ENCODE measurements at places on chromosomes 4 and X.

DNA sequence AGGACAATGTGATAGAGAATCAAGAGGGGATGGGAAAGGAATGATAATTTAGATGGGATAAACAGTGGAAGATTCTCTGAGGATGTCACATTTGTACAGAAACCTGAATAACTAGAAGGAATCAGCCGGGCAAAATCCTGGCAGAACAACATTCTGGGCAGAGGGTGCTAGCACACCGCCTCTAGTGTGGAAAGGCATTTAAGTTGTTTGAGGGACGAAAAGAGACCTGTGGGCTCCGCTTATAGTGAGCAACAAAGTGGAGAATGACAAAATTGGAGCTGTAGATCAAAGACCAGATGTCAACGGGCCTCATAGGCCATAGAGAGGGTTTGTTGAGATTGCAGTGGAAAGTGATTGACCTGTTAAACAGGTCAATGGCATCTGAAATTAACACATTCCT is 596.0 kb upstream of the SLIT2 start:
- DNase-seq = no peak

DNA sequence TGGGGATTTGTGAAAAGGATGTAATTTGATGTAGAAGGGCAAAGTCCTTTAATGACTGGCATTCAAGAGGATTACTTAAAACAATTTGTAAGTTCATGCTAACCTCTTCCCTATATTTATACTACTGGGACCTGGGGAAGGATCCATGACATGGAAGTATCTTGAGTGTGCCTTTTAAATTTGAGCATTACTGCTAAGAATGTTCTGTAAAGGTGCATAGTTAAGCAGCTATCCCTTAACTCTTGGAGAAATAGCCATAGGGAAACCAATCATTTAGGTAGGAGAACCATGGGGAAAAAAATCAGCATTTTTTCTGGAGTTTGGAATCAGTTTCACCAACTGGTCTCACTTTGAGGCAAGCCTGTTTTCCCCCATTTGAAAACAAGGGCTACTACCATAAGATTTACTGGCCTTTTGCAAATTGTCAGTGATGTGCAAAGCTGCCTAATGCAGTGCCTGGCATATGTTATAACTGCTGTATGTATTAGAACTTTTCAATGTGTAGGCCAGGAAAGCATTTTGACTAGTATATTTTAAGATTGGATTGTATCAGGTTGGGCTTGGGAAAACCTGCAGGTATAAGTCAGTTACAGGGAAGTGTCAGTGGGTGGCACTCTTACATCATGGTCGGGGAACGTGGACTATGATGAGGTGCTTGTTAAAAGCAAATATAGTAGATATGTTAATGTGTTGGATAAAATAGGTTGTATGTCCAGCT is 72.1 kb downstream of the PRSS12 start:
- no peak for DNase-seq

GRCh38 chrX:152070144-152070543 is 68.2 kb downstream of the MAGEA10 start:
- DNase-seq = no peak

- peak; percentile 63 for DNase-seq
Observed at GRCh38 chr4:26372525-26373172, 51.8 kb downstream of the RBPJ start.

DNA sequence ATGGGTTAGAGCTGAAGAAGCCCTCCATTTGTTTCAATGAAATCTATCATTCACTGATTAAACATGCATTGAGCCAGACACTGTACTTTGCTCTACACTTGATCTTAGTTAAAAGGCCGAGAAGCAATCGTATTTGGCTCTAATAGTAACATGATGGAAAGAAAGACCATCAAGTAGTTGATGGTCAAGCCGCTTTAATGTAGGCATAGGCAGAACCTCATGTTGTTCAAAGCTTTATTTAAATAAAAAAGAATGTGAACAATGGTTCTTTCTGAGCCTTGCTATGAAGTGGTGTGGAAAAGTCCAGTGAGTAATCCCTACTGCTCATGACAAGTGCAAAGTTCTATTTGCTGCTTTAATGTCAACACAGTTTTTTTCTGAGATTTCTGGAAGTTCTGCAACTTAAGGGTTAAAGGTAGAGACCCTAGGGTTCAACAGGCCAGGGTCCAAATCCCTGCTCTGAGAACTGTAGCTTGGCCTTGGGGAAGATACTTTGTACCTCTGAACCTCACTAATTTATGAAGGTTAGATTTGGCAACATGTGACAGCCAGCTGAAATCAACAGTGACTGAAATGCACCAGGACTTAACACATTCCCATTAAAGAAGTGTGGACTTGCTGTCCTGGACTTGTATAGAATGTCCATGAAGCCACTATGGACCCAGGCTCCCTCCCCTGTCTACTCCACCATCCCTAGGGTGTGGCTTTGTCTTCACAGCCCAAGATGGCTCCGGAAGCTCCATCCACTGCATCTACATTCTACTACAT is 17.9 kb upstream of the LAP3 start:
- DNase-seq = no peak

DNA sequence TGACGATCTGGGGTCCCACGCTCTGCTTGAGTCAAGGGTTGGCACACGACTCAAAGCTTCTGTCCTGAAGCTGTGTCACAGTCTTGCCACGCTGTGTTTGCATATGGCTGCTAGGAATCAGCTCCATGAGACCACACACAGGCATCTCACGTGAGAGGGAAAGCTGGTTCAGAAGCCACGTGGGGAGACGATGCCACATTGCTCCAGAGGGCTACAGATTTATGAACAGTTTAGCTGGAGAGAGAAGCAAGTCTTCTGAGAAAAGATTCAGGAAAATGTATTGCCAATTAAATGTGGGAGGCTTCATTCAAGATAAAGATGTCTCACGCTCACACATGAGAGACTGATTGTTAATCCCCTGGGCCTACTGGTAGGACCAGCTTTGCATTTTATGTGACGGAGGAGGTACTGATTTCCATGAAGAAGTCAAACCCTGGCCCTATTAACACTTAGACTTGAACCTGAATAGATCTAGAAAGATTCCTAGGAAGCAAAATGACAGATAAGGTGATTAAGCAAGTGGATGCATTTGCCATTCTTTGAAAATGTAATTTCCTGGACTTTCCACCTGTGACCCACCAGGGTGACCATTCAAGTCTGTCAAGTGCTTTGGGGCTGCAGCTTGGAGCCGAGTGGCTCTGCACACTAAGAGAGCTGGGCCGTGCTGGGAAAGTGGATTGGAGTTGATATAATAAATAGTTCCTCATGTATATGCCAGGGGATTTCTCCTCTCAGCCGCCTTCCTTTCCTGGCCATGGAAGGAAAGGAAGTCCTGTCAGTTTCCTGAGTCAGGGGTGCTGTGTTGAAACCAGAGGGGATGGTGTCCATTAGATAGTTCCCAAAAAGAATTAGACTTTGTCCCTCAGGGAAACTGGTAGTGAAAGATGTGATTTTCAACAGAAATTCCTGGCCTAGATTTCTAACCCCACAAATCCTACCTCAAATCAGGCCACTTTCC is 29.0 kb downstream of the ENPP6 start:
- DNase-seq = no peak

DNA sequence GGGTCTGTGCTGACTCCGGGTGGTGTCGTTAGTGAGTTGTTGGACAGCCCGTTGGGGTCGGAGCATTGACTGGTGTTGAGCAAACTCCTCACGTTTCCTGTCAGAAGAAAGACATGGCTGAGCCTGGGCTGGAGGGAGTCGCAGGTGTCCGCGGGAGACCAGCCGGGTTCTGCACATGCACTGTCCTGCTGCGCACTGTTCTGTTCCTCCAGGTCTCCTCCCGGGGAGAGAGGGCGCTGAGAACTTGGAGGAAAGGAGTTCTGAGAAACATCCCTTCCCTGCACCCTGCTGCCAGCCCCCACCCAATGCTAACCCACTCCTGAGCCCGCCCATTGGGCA is 1.1 kb downstream of the ZNF141 start:
- no peak for DNase-seq

- no peak for DNase-seq
Observed at GRCh38 chr4:152456609-152457008, 79.3 kb downstream of the FBXW7 start.

- DNase-seq = no peak
Observed at GRCh38 chr4:156084373-156084772, 130.7 kb upstream of the CTSO start.

DNA sequence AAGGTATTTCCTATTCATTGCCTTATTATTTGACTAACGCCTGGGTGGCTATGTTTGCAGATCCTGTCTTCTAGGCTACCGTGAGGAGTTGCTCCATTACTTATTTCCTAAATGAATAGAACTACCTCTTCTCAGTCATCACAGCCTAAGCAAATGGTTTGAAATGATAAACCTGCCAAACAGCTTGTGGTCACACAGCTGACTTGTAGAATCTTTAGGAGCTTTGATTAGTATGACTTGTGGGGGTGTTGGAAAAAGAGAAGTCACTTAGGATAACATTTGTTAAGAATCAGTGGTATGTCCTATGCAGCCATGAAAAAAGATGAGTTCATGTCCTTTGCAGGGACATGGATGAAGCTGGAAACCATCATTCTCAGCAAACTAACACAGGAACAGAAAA is 169.3 kb downstream of the PPARGC1A start:
- DNase-seq = no peak

GRCh38 chr4:41074215-41074614 is 140.1 kb downstream of the APBB2 start:
- no peak for DNase-seq

DNA sequence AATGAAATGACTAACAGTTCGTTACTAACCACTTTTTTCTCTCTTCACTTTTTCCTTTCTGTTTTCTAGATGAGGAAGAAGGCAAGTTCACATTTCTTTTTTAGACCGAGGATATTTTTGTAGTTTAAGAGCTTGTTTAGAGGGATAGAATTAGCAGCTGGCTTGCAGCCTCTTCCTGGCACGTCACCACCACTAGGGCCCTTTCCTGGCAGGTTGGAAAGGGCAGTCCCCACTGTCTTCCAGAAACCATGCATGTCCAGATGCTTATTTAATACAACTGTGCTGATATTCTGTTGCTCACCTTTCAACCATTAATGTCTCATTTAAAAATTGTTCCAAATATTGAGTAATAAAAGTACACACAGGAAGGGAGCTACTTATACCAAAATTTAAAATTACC is 209.5 kb upstream of the PACRGL start:
- no peak for DNase-seq

- DNase-seq = no peak
Observed at GRCh38 chr4:98546910-98547594, 111.4 kb downstream of the TSPAN5 start.

GRCh38 chr4:148664636-148665035 is 222.4 kb upstream of the NR3C2 start:
- no peak for DNase-seq

DNA sequence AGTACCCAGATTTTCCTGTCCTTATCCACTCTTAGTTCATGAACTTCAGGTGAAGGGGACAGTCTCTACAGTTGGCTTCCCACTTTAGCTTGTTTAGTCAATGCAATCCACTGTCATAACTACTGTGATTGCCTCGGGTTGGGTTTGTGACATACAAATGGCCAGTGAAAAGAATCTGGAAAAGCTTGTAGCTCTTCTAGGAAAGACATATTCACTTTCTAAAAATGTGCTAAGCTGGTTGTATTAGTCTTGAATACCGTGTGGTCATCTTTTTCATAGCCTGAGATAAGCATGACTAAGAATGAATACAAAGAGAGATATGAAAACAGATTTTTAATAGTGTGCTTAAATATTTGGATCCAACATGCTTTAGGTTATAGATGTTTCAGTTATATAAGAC is 1443.5 kb upstream of the IGFBP7 start:
- no peak for DNase-seq

- DNase-seq = no peak
Observed at GRCh38 chrX:7314425-7314824, 166.5 kb upstream of the PUDP start.

DNA sequence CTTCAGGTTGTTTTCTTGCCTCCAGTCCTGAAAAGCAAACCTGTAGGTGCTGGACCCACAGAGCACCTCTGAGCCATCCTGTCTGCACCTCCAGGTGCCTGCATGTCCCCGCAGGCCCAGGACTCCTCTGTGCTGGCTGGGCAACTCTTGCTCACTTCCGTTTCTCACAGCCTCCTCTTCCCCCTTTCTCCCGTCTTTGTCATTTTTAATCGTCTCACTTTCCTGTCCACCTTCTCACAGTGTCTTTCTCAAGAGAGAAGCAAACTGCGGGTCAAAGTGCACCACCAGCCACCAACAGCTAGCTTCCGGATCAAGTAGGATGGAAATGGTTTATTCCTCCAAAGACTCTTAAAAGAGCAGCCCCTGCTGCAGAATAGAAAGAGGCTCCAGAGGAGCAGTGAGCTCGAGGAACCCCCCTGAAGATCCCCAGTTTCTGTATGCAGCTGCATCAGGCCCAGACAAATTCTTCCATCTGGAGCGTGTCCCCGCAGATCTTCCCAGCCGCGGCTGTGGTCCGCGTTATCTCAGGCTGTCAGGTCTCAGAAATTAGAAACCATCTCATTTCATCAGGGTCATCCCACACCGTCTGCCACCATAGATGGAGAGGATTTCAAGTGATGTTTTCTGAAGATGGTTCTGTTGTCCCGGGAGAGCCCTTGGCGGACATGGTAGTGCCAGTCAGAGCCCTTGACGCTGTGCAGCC is 87.7 kb downstream of the FHDC1 start:
- no peak for DNase-seq

DNA sequence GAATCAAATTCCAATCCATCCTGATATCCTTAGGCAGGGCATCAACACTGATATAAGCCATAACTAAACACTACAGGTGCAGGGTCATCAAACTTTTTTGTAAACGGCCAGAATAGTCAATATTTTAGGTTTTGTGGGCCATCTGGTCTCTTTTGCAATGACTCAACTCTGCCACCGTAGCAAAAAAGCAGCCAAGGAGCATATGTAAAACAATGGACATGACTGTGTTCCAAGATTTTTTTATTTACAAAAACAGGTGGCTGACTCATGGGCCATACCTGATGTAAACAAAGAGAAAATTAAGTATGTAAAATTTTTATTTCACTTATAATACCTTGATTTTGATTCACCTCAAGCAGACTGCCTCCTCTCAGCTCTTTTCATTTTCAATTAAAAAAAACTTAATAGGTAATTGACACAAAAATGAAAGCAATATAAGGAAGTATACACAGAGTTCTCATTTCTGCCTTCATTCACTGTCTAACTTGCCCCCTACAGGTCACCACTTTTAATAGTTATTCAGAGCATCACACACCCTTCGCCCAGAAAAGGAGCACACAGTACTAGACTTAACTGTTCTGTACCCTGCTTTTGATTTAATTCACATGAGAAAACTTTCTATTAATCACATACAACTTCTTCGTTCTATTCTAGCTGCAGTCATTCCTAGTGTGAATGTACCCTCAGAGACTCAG is 35.3 kb upstream of the GPM6B start:
- DNase-seq = no peak

- no peak for DNase-seq
Observed at GRCh38 chrX:38652934-38653442, 91.6 kb downstream of the TSPAN7 start.

DNA sequence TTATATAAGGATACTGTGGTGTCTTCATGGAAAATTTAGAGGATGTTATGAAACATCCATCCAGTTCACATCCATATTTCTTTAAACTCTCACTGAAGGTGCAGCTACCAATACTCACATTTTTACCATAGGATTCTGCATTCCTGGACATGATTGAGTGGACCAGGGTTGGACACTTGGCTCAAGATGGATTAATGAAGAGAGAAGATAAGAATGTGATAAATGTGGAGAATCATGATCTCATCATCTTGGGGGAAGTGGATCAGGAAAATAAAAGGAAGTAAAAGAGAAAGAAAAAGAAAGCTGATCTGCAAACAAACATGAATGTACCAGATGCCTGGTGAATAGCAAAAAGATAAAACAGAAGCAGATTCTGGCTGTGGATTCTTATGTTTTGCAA is 175.4 kb downstream of the NPFFR2 start:
- no peak for DNase-seq

GRCh38 chr4:88725986-88726385 is 28.4 kb upstream of the NAP1L5 start:
- DNase-seq = no peak

GRCh38 chr4:39023059-39023458 is 9.2 kb downstream of the TMEM156 start:
- DNase-seq = no peak

Measured in non-pigmented ciliary epithelial cell (primary cell).